ENCODE measurements at places on chromosomes 2 and 18.
A peak's percentile ranks its signal among the peaks of the same experiment; 100 is the strongest.

DNA sequence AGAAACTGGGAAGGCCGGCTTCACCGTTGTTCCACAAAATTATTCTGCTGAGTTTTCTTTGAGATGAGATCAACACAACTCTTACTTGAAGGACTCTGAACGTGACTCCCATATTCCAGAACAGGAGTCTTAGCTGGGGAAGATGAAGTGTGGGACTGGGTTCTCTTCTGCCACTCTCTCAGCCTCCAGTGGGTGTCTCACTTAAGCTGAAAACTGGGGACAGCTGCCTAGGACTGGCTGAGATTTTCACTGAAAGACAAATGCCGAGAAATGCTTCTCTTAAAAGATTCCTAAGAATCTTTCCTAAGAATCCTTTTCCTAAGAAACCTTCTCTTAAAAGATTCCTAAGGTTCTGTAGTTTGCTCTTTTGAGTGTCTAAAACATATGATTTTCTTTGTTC, 156.6 kb upstream of the LHCGR start:
- no peak for DNase-seq

- DNase-seq: no peak
These were observed 77.4 kb downstream of the RTP5 start for GRCh38 chr2:241947004-241947350.

DNA sequence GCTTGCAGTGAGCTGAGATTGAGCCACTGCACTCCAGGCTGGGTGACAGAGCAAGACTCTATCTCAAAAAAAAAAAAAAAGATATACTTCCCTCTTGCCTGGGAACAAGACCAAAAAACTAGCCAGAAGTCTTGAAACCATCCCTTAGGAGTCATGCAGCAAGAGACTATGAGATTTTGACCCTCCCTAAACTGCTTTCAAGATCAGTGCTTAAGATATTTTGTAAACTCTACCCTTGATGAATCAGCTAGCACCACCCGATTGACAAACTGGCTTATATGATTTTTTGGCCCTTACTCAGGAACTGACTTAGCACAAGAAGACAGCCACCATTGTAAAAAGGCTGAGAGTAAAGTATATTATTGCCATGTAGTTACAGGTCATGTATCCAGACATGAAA, 3.8 kb downstream of the SULT1C3 start:
- no peak for DNase-seq

GRCh38 chr2:27959496-27959895, 69.0 kb downstream of the BABAM2 start:
- DNase-seq: no peak

GRCh38 chr2:149994057-149994728, 406.6 kb upstream of the MMADHC start:
- no peak for DNase-seq

DNA sequence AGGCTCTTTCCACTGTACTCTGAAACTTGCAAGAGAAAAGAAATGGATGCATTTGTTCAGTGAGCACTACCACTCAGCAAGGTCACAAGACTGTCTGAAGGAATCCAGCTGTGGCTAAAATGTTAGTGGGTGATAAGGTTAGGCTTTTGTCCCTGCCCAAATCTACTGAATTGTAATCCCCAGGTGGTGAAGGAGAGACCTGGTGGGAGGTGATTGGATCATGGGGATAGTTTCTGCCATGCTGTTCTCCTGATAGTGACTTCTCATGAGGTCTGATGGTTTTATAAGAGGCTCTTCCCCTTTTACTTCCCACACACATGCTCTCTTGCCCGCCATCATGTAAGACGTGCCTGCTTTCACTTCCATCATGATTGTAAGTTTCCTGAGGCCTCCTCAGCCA, 68.2 kb downstream of the ZNF385B start:
- DNase-seq: no peak

DNA sequence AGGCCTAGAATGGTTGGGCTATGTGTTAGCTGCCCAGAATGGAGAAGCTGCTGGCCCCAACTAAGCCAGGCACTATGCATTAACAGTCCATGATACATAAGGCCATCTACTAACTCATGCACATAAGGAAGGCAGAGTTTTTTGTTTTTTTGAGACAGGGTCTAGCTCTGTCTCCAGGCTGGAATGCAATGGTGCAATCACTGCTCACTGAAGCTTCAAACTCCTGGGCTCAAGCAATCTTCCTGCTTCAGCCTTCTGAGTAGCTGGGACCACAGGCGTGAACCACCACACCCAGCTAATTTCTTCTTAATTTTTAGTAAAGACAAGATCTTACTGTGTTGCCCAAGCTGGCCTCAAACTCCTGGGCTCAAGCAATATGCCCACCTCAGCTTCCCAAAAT, 37.6 kb downstream of the GPR45 start:
- no peak for DNase-seq

GRCh38 chr2:49796266-49796665, 642.0 kb upstream of the FSHR start:
- DNase-seq: no peak

GRCh38 chr2:40302751-40303325, 149.1 kb downstream of the SLC8A1 start:
- DNase-seq: no peak

GRCh38 chr2:109020217-109020637, 31.2 kb upstream of the EDAR start:
- DNase-seq: no peak

- peak; percentile 63 for DNase-seq
These were observed 8.2 kb downstream of the GDF7 start for GRCh38 chr2:20674974-20675679.

DNA sequence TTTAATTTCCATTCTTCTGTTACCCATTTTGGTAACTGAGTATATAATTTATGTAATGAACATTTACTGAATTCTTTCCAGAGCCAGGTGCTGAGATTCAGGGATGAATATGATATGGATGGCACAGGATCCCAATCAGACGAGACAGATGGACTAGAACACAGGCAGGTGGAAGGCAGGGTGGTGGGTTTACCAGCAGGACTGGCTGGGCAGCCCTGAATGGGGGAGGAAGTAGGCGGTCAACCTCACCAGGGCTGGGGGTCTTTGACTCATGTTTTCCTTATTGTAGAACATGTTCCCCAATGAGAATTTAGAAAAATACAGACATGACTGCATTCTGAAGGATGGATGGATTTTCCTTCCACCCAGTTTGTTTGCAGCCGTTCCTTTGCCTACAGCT, 80.3 kb downstream of the CIB4 start:
- DNase-seq: no peak

DNA sequence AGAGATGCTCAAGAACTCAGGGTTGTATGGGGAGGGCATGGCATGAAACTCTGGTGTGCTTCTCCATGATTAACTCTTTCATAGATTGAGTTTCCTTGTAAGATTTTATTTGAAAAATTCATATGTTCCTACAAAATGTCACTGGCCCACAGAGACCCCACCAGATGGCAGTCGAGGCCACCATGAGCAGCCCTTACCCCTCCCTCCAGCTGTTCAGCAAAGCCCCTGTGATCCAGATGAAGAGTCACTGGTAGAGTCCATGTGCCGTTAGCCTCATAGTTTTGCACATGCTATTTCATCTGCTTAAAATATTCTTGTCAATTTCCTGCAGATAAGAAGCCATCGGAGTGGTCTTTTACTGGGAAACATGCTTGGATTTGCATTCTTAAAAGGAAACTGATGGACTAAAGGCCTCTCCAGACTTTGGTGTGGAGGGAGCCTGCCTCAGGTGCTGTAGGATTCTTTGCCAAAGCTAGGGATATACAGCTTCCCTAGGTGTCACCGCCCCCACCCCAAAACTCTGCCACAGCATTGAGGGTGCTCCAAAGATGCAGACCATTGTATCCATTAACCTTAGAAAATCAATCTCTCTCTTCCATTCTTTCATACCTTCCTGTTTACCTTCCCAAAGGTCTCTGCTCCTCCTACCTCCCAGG, 18.8 kb downstream of the ZNF385B start:
- no peak for DNase-seq

DNA sequence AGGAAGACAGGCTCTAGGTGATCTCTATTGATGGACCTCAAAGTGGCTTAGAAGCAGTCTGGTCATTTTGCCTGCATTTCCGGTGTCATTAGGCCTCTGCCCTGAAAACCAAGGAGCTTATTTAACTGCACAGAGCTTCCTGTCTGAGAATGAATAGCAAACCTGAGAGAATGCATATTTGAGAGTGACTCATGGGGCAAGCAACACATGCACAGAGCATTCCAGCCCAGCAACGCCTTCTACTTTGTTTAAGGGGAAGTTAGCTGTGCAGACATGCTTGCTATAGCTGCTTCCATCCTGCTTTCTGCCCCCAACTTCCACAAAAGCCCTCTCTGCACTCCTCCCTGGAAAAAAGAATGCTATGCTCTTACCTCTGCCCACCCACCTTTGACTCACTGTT, 232.8 kb downstream of the GRB14 start:
- no peak for DNase-seq

- no peak for DNase-seq
These were observed 43.7 kb upstream of the SNED1 start for GRCh38 chr2:240954436-240955305.

DNA sequence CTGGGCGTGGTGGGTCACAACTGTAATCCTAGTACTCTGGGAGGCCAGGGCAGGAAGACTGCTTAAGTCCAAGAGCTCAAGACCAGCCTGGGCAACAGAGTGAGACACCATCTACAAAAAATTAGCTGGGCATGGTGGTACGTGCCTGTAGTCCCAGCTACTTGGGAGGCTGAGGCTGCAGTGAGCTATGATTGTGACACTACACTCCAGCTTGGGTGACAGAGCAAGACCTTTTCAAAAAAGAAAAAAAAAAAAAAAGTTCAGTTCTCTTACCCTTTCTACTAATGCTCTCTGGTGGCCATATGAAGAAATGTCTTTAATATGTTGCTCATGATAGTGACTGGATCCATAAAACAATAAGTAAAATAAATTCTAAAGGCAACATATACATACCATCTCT, 14.9 kb downstream of the TYW5 start:
- no peak for DNase-seq

DNA sequence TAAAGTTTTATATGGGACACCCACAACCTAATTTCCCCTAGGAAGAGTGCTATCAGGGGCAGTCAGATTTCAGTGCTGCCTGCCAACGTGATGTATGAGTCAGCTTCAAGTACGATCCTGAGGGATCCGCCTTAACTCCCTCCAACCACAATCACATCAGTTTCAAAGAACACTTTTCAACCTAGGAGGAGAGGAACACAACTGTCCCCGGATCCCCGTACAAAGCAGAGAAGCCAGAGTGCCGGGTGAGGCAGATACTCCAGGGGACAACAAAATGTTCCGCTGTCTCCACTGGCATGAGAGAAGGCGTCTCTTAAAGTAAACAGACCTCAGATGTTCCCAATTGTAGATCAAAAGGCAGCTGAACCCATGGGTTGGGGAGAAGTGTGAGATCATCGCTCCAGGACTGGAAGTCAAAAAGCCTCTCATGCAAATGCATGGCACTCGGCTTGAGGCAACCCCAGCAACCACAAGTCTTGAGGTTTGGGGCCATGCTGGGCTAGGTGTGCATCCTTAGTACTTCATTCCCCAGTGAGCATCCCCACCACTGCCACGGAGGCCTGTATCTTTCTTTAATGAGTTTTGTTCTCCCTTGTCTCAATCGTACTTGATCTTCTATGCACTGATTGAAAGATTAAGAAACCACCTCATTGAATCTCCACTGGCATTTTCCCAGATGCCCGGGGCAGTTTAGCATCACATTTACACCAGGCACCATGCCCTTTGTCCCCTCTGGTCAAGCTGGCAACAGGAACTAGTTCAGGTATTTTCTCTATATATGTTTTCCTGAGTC, 91.0 kb upstream of the CCBE1 start:
- DNase-seq: no peak

DNA sequence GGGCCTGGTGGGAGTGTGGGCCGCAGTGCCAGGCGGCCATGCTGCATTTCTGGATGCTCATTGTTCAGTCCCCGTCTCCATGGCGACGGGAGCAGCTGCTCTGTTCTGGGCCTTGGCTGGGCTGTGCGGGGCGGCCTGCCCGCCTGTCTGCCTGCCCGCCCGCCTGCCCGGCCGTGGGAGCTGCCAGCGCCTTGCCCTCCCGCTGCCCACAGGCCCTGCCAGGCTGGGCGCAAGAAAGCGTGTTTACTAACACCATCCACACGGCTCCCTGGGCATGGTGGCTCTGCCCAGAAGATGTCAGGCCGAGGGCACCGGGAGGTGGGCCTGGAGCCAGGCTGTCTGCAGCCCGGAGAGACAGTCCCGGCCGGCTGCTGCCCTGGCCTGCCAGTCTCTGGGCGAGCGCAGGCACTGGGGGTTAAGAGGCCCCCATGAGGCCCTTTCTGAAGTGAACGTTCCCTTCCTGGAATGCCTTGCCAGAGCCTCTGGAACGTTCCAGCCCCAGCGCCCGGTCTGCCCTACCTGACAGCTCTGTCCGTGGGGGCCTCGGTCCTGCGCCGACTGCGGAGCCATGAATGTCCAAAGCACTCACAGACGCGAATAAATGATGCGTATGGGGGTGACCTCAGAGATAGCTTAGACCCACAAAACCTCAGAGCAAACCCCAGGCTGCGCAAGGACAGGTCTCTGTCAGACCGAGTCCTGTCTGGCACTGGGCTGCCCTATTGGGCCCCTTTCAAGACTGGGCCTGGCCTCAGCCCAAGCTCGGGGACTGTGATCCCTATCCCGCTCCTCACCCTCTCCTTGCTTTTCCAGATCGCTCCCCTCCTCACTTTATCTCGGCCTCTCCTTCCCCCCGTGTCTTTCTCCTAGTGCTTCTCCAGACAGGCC, 44.3 kb downstream of the MYCN start:
- no peak for DNase-seq

DNA sequence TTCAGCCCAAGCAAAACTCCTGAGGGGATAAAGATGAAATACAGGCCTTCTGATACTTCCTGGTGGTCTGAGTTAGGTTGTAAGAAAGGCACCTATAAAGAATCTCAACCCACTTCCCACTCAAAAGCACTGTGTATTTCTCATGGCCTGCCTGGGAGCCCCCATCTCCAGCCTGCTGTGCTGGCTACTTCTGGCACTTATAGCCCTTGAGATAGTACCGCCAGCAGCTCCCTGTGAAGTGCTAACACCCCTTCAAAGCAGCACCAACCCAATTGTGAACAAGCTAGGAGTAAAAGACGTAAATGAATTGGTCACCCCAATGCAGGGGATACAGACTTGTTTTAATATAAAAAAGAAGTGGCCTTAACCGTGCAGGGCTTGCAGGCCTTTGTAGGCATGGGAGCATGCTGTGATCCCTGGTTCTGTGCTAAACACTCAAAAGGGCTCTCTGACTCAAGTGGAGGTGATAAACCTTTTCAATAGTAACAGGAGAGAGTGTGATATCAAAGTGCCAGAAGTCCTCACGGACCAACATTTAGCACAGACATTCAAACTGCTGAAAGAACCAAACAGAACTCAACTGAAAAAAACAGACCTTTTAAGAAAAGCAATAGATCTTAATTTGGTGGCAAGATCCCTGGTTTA, 80.8 kb downstream of the RTN4 start:
- DNase-seq: no peak

- DNase-seq: no peak
These were observed 36.9 kb downstream of the NGEF start for GRCh38 chr2:232976176-232976575.

All from thoracic aorta (tissue), 2 donors.